ENCODE measurements at places on chromosomes 2 and 18.

- DNase-seq = no peak
Measured at GRCh38 chr2:223055140-223055539, 3.1 kb downstream of the KCNE4 start.

DNA sequence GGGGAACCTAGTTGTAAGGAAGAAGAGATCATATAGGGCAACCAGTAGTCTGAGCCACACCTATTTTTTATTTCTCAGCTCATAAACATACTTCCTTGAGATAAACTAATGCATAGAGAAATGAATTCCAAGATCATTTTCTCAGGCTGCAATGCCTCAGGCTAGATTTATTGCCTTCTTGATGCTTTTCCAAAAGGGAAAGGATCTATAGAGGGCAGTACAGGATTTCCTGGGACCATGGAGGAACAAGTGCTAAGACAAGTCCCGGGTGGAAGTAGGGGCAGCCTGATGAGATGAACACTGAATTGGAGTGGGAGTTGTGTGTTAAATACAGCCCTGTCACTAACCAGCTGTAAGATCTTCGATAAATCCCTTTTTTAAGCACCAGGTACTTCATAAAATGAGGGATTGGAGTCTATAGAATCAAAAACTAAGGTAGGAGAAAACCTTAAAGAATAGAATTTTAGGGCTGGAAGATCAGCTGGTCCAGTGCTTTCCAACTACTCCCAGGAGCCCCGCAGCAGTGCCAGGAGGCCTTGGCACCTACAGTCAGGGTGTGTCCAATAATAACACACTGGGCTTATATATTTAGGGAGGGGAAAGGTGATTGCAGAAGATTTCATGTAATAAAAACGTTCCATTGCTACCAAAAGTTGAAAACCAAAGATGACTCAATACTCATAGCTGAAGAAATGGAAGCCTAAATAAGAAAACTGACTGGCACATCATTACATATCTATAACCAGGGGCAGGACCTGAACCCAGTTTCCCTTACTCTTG, 58.1 kb downstream of the SERTAD2 start:
- no peak for DNase-seq

- no peak for DNase-seq
Measured at GRCh38 chr2:15520346-15520745, 40.8 kb downstream of the NBAS start.

- no peak for DNase-seq
Measured at GRCh38 chr2:48161628-48162027, 255.3 kb upstream of the FBXO11 start.

All from effector memory CD4-positive, alpha-beta T cell (primary cell).